Lung (tissue), 17 donors: ENCODE measurements at places on chromosomes 7 and 10. TPM values are rescaled to one million over a fixed set of nuclear protein-coding genes. Genes with fewer than 3 reads are reported as not detected.
A peak's percentile ranks its signal among the peaks of the same experiment; 100 is the strongest.

DNA sequence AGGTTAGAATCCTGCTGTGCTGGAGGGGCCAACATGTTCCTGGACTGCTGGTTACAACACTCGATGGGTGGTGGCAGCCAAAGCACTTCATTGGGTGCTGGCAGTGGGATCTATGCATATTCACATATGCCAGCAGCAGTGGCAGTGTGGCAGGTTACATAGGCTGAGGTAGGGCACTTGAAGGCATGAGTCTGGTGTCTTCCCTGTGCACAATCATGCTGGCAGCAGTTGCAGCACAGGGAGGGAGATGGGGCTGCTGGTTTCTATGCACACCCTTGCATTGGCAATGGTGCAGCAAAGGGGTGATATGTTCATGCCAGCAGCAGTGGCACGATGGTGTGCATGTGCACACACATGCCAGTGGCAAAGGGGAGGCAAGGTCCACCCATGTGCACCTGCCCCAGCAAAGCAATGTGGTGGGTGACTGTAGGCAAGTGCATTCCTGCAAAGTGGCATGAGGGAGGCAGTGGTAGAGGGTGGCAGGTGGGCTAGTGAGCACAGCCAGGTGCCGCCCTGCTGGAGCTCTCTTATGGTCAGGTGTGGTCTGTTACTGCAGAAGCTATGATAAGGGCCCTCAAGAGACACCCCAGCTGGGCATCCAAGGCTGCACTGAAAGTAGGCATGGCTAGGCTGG is 356.2 kb upstream of the STEAP1 start:
- DNase-seq: no peak

Gene SVIL
- 117 TPM for total RNA-seq

DNA sequence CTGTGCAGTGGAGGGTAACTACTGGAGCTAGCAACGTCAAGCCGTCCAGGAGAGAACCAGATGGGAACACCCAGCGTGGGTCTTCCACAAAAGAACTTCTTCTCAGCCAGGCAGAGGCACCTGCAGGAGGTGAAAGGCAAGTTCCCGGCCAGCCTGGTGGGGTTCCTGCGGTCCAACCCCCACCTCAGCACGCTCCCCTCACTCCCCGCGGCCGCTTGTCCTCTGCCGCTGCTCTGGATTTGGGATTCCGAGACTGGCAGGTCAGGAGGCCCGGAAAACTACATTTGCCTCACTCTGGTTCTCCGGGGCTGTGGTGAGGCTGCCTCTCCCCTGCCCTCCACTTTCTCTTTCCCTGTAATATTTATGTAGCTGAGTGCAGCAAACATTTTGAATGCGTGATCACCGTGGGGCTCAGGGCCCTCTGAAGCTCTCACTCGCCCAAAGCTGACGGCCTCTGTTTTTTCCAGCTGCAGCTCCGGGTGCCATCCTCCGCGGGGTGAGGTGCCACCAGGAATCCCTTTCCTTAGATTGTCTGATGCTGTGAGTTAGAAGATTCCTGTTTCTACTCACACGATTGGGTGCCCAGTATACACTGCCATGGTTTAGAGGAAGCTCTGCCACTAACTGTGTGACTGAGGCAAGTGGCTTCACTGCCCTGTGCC is 366.9 kb downstream of the DNAJB6 start:
- DNase-seq: no peak

Gene TMEM229A
- total RNA-seq: not detected

Gene CALHM3
- total RNA-seq: not detected

DNA sequence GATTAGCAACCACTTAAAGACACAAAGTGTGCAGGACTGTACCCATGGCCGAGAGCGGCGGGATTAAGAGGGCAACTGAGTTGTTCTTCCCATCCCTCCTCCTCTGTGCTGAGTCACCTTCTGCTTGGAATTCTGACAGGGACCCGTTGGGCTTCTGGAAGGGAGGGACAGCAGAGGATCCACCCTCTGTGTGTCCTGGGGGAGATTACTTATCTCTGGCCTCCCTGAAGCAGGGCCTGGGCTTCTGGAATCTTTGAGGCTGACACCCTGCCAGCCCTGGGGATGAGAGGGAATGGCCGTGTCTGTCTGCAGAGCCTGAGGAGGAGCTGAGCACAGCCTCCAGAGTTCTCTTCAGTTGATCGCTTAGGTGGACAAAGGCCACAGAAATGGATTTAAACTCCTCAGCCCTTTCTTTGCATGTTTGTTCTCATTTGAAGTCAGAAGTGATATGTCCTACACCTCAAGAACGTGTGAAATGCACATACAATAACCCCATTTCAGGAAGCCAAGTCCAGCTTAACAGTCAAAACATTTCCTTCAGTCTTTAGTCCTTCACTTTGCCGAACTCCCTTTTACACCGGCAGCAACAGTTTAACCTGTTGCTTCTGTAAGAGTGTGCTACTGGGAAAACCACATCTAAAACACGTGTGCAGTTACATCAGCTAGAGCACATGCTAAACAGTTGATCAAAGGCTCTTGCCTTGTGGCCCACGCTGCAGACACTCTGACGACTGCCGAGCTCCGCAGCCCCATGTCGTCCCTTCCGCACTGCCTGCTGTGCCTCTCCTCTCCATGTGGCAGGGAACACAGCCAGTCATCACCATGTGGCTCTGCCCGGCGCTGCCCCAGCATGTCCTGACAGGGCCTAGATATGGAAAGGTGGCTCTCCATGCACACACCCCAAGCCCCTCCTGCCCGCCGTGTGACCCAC is 55.7 kb downstream of the IKZF1 start:
- no peak for DNase-seq

GRCh38 chr7:70267381-70268120 is 669.3 kb downstream of the AUTS2 start:
- no peak for DNase-seq

Gene DBNL
- total RNA-seq: 65.9 TPM

Gene TMEM270
- total RNA-seq: not detected

GRCh38 chr7:38102507-38102906 is 75.5 kb upstream of the STARD3NL start:
- peak; percentile 12 for DNase-seq

DNA sequence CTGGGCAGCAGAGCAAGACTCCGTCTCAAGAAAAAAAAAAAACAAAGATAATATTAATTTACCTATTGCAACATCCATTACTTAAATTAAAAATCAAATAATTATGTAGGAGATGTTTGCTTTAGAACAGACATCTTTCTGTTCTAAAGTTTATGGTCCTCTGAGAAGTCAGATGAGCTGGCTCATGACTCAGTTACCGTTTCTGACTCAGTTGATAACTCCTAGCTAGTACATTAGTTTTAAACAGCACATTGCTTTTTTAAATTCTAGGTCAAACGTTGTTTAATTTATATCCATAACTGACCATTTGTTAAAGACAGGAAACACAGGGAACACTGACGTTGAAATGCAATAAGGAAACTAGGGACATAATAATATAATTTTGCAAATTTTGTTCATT is 162.7 kb downstream of the ETV1 start:
- DNase-seq: no peak

- DNase-seq: no peak
Observed at GRCh38 chr10:62306663-62307062, 38.0 kb upstream of the RTKN2 start.

- peak; percentile 13 for DNase-seq
Observed at GRCh38 chr7:127251465-127252376, 1.0 kb downstream of the GRM8 start.

DNA sequence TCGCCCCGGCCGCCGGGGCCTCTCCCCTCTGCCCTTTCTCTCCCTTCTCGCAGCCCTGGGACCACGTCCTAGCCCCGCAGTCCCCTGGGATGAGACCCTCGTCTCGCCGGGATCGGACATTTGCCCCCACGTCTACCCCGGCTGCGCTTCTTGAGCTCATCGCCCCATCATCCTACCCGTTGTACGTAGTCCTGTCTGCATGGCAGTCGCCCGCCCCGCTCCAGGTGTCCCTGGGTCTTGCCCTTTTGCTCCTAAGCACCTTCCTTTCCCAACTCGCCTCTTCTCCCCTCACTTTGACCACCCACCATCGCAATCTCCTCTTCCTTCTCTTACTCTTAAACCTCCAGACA is 582 bp downstream of the TPST1 start:
- peak; percentile 17 for DNase-seq

Gene MYOZ1
- total RNA-seq: 2.1 TPM

Gene PRKG1
- total RNA-seq: 24.9 TPM

Gene SPDYE3
- total RNA-seq: not detected

- DNase-seq: no peak
Observed at GRCh38 chr10:89684604-89685003, 16.8 kb upstream of the KIF20B start.

Gene SMNDC1
- 24.4 TPM for total RNA-seq

GRCh38 chr7:108236681-108237415 is 106.7 kb upstream of the LAMB4 start:
- DNase-seq: no peak

DNA sequence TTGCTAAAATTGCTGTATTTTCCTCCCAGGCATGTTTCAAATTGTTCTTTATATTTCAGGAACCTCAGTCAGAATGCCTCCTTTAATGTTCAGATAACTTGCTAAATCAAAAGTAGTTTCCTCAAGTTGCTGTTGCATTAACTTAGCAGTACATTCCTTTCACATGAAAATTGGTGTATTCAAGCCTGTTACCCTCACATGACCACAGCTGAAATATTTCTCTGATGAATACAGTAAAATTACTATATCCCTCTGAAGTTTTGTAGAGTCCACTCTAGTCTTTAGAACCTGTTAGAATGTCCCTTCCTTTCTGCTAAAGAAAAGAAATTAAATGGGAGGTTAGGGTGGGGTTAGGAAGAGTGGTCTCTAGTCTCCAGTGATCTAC is 24.5 kb upstream of the C1GALT1 start:
- no peak for DNase-seq

- DNase-seq: no peak
Observed at GRCh38 chr7:120586571-120586970, 271.4 kb downstream of the TSPAN12 start.

- DNase-seq: no peak
Observed at GRCh38 chr10:131695496-131696165, 205.2 kb upstream of the PPP2R2D start.

DNA sequence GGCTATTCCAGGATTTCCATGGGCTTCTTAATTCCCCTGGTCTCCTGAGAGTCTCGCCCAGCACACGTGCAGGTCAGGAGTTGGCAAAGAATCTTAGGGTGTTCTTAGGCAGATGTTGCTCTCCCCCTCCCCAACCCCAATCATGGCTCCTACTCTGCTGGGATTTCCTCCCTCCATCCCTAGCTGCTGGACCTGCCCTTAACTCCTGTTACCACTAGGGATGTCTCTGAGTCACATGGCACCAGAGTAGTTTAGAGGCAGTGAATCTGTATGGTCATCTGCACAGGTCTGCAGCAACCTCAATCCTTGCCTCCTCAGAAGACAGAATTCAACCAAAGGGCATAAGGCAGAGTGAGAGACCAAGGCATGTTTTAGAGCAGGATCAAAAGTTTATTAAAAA is 51.8 kb upstream of the CHST3 start:
- no peak for DNase-seq

DNA sequence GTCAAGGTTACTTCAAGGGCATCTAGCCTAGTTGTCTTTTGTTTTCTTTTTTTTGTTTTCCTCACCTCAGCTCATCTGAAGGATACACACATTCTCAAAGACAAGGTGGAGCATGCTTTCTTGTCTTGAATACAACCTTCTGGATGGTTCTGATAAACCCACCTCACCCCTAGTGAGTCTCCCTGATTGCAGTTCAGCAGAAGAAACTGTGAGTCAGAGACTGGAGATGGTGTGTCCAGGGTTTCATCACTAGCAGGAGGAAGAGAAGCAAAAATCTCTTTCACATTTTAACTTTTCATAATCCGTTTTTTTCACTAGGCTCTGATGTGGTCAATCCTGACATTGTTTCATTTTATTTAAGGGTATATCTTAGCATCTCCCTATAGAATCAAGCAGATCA is 143.0 kb upstream of the NRBF2 start:
- no peak for DNase-seq

Gene ACSM6
- not detected for total RNA-seq

DNA sequence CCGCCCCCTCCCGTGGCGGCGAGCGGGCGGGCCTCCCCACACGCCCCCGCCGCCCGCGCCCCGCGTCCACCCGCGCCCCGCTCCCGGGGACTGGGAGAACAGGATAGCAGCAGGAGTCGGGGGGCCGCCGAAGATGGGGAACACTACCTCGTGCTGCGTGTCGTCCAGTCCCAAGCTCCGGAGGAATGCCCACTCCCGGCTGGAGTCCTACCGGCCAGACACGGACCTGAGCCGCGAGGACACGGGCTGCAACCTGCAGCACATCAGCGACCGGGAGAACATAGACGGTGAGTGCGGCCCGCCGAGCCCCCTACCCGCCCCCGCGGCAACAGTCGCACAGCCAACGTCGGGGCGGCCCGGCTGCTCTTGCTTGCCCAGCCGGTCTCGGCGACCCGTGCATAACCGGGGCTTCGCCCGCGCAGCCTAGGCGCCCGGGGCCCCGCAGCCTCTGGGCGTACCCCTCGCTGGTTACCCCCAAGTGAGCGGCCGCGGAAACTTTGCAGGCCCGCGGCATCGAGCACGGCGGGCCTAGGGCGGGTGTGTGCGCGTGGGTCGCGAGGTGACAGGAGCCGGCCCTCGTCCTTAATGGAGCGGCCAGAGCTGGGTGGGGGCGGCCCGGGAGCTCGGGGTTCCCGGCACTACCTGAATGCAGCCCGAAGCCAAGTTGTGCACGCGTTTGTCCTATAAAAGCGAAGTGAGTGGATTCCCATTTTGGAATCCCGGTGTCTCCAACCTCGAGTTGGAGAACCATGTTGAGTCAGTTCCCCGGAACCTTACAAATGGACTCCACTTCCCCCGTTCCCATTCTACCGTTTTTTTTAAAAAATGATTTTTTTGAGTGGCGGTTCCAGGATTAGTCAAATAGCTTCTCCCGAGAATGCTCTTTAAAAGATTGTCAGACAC is 863 bp downstream of the CCNY start:
- peak; percentile 41 for DNase-seq

DNA sequence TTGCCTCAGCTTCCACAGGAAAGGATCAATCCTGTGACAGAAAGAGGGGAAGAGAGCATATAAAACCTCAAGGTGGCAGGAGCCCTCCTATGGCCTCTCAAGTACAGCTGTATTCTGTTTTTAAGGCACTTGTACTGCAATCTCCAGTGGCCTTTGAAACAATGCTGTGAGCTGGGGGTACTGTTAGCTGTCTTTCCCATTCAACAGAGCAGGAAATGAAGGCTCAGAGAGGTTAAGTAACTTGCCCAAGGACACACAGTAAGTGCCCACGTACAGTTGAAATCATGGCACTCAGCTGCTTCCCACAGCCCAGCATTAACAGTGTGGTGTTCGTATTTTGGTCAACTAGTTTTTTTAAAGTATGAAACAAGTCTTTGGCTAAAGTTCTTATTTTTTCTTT is 34.0 kb downstream of the DUSP5 start:
- no peak for DNase-seq

GRCh38 chr10:128567551-128567950 is 441.3 kb upstream of the MKI67 start:
- no peak for DNase-seq

Gene SOSTDC1
- total RNA-seq: 6.1 TPM

Gene DNA2
- total RNA-seq: 6.2 TPM

Gene PRF1
- 9.4 TPM for total RNA-seq

Gene ICA1
- total RNA-seq: 54.6 TPM

GRCh38 chr7:66306243-66306642 is 101.1 kb downstream of the TPST1 start:
- peak; percentile 49 for DNase-seq
